ENCODE measurements at places on chromosomes 1 and 21.

- no peak for DNase-seq
Observed at GRCh38 chr1:84930831-84931230, 37.8 kb upstream of the LPAR3 start.

DNA sequence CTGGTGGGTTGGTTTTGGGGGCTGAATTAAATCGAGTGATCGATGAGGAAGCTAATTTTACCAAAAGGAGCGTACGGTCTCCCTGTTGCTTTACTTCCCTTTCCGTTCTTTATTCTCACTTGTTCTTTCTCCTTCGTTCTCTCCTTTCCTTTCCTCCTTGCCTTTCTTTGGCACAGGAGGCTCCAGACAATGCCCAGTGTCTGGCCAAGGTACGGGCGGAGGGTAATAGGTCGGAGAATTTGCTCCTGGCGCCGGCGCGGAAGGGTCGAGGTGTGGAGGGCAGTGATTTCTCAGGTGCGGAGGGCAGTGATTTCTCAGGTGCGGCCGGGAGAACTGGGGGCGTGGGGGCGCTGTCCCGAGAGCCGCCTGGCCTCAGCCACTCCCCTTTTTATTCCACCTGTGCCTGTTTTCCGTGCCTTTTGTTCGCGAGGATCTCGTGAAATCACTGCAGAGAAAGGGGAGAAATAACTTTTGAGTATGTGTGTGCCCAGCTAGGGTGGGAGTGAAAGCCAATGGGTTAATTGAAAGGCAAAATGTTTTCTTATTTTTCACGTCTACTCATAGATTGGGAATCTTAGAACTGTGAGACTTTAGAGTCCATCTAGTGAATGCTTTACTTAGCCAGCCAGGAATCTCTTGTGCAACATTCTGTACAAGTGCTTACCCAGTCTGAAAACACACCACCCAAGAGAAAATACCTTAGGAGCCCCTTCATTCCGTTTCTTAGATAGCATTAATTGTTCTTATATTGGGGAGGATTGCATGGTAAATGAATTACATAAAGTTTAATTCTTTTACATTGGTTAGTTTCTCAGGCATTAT, 1.3 kb downstream of the FNBP1L start:
- no peak for DNase-seq

GRCh38 chr1:210360852-210361477, 32.3 kb downstream of the HHAT start:
- no peak for DNase-seq

DNA sequence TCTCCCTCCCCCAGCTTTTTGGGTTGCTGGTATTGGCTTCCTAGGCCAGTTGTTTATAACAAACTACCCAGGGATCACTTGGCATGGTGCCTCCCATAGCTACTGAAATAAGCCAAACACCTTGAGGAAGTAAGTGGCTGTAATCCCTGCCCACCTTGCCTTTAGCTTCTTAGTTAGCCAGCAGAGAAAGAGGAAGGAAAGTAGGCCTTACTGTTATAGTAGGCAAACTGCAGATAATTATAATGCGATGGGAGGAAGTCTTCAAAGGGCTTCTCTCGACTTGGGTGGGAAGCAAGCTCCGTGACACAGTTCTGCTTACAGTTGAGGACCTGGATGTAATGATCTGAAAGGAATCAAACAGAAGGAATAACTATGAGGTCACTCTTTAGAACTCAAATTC, 8.2 kb downstream of the P3H1 start:
- no peak for DNase-seq

GRCh38 chr1:53145619-53145941, 3.1 kb upstream of the SLC1A7 start:
- DNase-seq, result no peak

- peak; percentile 92 for DNase-seq
Observed at GRCh38 chr21:32411350-32412161, 950 bp upstream of the EVA1C start.

GRCh38 chr1:201255479-201256362, 27.6 kb upstream of the PKP1 start:
- no peak for DNase-seq

DNA sequence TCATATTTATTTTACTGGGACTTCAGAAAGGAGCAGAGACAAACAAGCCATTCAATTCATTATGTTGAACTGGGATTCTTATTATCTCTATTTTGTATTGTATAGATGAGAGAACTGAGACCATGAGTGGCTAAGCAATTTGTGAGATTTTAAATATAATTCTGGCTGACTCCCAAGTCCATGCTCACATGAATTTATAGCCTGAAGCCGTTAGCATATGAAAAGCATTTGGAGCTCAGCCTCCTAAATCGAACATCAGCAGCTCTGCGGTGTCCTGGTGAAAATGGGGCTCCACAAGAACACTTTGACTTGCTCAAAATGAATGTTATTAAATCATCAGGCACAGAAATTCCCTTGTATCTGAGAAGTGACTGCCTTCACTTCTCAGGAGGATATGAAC, 96.8 kb upstream of the DPT start:
- no peak for DNase-seq

DNA sequence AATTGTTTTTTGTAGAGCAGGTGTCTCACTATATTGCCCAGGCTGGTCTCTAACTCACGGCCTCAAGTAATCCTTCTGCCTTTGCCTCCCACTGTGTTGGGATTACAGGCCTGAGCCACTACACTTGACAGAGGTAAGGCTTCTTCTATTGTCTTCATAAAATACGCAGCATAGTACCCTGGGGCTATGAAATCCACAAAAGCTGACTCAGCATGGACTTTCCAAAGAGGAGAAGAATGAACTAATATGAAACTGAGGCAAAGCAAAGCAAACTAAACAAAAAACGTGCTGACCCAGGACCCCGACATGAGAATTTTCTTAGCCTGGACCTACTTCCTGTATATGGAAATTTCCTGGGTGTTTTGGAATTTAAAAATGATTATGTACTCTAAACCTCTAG, 18.5 kb upstream of the ATP13A2 start:
- DNase-seq, result no peak
